ENCODE measurements at places on chromosomes 1 and 21.

DNA sequence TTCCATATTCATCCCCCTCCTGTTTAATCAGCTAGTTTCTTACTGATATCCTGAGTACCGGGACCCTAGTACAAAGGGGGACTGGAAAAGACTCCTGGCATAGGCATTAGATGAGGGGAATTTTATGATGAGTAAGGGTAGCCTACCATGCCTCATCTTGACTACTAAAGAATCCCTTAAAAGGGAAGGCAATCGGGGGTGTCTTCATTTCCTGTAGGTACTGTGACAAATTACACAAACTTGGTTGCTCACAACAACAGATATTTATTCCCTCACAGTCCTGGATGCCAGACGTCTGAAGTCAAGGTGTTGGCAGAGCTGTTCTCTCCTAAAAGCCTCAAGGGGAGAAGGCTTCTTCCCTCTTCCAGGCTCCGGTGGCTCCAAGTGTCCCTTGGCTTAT lies 28.9 kb upstream of the RUNX1 start:
- no peak for DNase-seq

GRCh38 chr1:32870615-32871363 lies at the start of gene FNDC5:
Gene FNDC5 (minus strand): TSS chr1:32870912.
- no peak for DNase-seq

DNA sequence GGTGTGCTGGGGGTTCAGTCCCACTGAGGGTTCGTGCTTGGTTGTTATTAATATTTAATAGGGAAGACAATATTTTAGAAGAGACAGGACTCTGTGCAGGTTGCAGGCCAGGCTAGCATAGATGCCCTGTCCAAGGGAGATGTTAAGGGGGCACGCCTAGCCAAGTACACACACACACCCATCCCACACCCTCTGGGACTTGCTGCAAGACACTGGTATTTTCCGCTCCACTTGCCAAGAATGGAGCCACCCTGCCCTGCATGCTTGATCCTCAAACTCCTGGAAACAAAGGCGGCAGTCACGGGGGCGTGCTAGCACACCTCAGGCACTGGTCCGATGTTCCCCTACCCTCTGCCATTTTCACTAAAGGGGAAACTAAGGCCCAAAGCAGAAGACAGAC lies 99.1 kb downstream of the MRPL37 start:
- DNase-seq, result no peak

DNA sequence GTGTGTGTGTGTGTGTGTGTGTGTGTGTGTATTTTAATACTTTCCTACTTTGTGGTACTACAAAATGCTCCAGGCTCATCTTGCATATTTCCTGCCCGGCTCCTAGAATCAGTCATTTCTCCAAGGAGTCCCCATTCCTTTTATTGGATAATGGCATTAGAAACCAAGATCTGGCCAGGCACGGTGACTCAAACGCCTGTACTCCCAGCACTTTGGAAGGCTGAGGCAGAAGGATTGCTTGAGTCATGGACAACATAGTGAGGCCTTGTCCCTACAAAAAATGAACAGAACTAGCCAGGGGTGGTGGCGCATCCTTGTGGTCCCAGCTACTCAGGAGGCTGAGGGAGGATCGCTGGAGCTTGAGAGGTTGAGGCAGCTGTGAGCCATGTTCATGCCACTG lies 20.3 kb downstream of the EPB41 start:
- DNase-seq, result no peak

- DNase-seq, result no peak
Measured at GRCh38 chr21:35674895-35675470, 385.3 kb downstream of the SETD4 start.

DNA sequence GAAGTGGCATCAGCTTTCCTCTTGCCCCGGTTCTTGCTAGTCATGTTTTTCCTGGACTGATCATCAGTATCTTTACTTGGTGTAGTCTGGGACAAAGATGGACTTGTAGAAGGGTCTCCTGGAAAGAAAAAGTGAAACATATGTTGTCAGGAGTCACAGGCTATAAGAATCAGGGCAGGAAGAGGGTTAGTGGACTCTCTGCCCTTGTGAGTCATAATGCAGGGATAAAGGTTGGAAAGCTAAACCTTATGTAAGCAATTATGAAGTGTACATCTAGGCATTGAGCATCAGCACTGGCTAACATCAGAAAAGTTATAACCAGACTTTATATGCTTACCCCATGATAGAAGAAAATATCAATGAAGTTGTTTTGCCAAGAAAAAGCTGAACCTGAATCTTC lies 51.2 kb downstream of the XKR8 start:
- DNase-seq, result no peak

- DNase-seq, result no peak
Measured at GRCh38 chr1:18217398-18218043, 109.9 kb downstream of the IGSF21 start.
